IPS-NIHi11 (cell line): ENCODE measurements at places on chromosomes 1 and 21.

- no peak for DNase-seq
Measured at GRCh38 chr21:41703857-41704501, 62.9 kb downstream of the RIPK4 start.

GRCh38 chr1:147545133-147545532, 3.8 kb downstream of the BCL9 start:
- peak; percentile 32 for DNase-seq

- DNase-seq: peak; percentile 38
Measured at GRCh38 chr21:33848249-33848953, 67.2 kb downstream of the ATP5PO start.

DNA sequence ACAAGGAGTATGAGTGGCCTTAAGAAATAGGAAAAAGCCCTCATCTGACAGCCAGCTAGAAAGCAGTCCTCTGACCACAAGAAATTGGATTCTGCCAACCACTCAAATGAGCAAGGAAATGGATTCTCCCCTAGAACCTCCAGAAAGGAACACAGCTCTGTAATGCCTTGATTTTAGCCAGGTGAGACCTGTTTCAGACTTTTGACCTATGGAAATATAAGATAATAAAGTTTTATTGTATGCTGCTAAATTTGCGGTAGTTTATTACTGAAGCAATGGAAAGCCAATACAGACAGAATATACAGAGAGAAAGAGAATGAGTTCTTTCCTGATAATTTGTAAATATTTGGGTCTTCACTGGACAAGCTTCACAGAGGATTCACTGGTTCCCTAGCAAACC, 28.8 kb upstream of the SELE start:
- DNase-seq: no peak

GRCh38 chr21:15514073-15514946, 215.5 kb upstream of the USP25 start:
- no peak for DNase-seq
